CD4-positive, alpha-beta T cell treated with Interleukin-4 for 4 hours (primary cell): ENCODE measurements at places on chromosomes 11 and 22.

GRCh38 chr11:60389279-60389910 is 6.9 kb upstream of the MS4A14 start:
- DNase-seq: no peak

DNA sequence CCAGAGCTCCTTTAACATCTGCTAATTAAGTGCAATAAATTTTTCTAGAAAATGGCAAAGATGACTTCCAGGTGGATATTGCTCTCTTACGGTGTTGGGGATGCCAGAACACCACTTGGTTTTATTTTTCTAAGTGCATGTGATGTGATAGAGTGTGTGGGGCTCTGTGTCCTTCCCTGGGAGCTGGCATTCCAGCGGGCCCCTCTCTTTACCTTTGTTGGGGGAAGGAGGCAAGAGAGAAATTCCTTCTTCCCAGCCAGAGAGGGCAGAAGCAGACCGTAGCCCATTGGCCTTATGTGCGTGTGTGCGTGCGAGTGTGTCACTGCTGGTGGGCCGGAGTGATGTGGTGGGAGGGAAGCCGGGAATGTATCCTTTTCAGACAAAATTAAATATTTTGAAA is 17.2 kb downstream of the TEF start:
- DNase-seq: no peak

DNA sequence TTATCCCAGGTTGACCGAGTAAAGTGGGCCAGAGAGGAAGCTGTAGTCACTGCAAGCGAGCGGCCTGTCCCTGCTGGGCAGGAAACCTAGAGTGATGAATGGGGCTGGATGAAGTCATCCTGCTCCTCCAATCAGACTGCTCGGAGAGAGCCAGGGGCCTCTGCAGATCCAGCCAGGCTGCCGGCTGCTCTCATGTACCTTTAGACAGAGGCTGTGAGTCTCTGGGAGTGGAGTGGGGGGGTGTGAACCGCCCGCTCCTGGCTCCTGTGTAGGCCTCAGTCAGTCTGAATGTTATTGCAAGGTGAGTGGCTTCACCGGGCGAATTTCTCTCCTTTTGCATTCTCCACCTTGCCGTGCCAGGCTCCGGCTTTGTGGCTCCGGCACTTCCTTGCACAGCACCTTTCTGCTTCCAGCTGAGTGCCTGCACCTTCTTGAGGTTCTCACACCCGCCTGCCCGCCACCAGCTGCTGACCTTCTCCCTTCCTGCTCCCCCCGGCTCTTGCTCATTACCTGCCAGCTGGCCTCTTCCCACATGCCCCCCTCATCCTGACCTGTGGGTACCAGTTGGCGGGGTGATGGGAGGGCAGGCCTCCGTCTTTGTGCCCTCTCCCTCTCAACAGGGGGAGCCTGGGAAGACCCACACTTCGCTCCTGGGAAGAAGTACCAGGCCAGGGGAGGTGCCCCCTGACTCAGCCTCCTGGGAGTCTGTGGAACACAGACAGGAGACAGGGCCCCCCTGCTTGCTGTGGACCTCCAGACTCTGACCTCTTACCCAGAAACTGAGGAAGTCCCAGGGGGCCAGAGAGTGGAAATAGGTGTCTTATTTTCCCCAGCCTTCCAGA is 79.9 kb downstream of the GRAMD1B start:
- no peak for DNase-seq

DNA sequence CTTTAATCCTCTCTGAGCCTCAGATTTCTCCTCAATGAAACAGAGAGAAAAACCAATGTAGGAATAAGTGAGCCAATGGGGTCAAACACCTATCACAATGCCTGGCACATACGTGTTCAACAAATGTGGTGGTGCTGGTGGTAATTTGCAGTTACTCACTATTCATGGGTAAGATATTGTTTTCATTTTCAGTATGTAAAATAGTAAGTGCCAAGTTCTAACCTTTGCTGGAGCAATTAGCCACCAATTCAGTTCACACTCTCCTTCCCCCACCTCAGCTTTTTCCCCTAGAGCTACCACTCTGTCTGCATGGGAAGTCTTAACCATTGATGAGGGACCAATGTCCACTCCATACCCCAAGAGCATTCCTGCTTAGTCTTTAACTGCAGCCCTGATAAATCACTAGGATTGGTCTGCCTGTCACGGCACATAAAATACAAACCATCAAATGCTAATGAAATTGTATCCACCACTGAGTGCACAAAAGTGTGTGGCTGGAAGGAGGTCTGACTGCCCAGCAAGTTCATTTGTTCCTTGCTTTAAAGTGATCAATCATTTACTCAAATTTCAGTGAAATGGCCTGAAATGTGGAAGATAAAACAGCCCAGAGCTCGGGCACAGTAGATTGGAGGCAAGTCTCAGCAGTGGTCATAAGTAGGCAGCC is 187.4 kb upstream of the API5 start:
- no peak for DNase-seq

DNA sequence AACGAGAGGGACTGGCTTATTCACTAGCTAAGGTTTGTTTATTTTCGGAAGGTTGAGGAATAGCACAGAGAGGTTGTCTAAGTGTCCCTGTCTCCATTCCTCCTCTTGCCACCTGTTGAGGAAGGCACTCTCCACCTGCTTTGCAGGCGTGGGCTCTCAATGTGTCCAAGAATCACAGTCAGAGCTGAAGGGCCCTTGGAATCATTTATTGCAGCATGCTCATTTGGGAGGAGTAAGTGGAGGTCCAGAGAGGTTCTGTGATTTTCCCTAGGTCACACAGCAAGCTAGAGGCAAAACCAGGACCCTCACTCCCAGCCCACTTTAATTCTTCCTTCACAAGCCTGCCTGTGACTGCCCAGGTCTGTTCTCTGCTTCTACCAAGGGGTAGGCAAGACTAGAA is 21.3 kb downstream of the ZBTB16 start:
- DNase-seq: no peak

- DNase-seq: peak; percentile 40
Observed at GRCh38 chr11:94183886-94184264, 55.2 kb downstream of the PANX1 start.
